ENCODE measurements at places on chromosomes 2 and 18. TPM values are rescaled to one million over a fixed set of nuclear protein-coding genes. Genes with fewer than 3 reads are reported as not detected.

The SPATA3 gene
- not detected for total RNA-seq

The MC2R gene
- total RNA-seq = not detected

The DSEL gene
- total RNA-seq = 7.3 TPM

The GCG gene
- total RNA-seq = not detected

The ANKRD36C gene
- 35.0 TPM for total RNA-seq

The POU3F3 gene
- 0.10 TPM for total RNA-seq

The RFX8 gene
- 0.32 TPM for total RNA-seq

The ZRANB3 gene
- total RNA-seq = 7.1 TPM

The STK17B gene
- total RNA-seq = 7.2 TPM

The SERPINB3 gene
- total RNA-seq = not detected

DNA sequence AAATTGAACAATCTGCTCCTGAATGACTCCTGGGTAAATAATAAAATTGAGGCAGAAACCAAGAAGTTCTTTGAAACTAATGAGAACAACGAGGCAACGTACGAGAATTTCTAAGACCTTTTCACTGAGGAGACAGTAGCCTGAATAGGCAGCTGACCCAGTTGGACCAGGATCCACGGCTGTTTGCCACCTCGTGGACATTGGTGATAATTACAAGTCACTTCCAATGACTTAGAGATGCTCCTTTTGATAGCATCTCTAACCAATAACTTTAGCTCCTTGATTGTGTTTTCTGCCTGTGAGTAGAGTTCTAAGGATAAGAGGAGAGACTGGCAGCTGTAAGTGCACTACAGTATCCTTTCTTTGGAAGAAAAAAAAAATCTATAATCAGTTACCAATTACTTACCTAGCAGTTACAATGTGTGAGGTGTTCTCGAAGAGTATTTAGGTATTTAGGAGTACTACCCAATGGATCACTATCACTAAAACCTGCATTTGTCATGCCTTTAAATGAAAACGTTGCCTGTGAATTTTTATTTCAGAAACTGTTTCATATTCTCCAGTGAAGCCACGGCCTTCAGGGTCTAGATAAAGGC lies 31.3 kb upstream of the CNTNAP5 start:
- DNase-seq = no peak

DNA sequence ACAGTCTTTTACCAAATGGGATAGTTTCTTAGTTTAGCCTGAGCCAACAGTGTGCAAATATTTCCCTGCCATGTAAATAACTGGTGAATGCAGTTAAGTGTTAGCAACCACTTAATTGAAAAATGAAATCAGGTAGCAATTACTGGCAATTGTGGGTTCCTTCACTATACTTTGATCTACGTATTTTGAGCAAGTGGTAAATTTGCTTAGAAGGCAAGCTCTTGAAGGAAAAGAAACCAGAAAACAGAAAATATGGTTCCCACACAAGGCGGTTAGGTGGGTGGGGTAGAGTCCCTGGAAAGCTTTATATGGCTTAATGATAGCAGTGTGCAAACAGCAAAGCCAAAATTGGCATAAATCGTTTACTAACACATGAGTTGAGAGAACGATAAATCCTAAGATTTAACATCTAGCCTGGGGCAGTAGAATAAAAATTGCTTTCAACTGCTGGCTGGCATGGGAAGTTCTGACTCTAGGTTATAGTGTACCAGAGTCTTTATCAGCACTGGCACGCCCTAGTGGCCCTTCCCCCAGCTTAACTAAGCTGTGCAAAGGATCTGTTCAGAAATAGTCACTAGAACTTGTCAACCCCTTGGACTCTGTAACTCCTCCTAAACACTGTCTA lies 17.0 kb downstream of the SLC9A2 start:
- no peak for DNase-seq

GRCh38 chr2:126858013-126858412 lies 40.7 kb upstream of the TEX51 start:
- DNase-seq = no peak

DNA sequence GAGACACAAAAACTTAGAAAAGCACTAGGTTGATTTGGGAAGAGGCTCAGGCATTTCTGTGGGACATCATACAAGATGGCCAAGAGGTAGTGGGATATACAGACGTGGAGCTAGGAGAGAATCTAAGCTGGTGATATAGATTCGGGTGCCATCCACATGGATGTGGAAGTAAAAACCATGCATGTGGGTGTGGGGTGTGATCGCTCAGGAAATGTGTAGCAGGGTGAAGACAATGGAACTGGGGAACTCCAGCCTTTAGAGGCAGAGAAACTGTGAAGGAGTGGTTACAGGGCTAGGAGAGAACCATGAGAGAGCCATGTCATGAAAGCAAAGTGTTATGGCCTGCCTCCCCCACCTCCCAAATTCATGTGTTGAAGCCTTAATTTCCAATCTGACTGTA lies 43.0 kb upstream of the CTLA4 start:
- no peak for DNase-seq

DNA sequence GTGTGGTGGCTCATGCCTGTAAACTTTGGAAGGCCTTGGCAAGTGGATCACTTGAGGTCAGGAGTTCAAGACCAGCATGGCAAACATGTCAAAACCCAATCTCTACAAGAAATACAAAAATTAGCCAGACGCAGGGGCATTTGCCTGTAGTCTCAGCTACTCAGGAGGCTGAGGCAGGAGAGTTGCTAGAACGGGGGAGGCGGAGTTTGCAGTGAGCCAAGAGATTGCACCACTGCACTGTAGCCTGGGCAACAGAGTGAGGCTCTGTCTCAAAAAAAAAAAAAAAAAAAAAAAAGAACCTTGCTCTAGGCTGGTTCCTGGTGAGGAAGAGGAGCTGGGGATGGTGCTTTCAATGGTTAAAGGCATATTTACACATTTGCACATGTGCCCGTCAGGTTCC lies 129.4 kb downstream of the LYPD6B start:
- DNase-seq = no peak

DNA sequence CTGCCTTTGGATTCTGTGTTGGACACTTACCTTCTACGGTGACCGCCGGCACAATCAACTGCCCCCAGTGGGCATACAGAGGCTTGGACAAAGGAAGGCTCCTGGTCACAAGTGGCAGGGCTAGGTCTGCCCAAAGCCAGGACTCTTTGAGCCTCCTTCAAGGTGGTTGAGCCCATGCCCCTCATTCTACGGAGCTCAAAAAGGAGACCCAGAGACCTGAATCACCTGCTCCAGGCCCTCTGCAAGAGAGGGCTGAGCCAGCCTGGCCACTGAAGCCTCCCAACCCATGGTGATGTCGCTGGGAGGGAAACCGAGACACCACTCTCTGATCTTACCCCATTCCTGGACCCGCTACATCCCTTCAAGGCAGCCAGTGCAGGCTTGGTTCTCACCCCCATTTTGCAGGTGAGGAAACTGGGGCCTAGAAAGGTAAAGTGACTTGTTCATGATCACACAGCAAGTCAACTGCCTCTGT lies 87.9 kb downstream of the INHBB start:
- DNase-seq = no peak

DNA sequence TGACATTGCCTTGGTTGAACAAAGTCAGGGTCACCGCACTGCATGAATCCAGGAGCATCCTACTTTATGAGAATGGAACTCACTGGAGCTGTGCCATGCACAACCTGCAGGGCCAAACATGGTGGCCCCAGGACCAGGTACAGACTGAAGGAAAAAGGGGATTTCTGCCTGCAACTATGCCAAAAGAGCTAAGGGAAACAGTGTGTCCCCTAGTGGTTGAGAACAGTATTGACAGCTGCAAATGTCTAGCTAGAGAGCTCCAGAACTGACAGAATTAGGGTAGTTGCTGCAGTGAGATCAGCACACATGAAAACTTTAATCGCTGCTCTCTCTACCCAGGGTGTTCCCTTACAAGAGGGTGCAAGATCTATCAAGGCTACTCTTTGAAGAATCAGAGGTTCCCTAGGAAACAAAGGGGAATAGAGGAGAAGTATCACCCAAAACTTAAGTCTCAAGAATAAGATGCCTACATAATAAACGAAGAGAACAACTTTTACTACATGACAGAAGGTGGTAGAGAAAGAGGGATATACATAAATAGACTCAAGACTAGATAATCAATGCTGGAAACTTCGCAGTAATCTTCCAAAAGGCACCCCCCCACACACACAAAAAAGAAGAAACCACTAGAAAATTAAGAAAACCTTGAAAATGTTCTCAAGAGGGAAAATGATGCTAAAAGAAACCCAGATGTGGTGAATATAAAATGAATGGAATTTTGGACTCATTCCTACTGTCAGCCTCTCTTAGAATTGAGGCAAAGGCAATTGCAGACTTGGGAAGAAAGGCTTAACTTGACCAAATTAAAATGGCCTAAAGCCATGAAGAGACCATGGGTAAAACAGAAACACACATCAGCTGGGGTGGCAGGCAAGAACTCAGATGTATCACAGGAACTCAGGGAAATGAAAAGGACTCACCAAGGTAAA lies 43.6 kb upstream of the IHH start:
- DNase-seq = no peak

DNA sequence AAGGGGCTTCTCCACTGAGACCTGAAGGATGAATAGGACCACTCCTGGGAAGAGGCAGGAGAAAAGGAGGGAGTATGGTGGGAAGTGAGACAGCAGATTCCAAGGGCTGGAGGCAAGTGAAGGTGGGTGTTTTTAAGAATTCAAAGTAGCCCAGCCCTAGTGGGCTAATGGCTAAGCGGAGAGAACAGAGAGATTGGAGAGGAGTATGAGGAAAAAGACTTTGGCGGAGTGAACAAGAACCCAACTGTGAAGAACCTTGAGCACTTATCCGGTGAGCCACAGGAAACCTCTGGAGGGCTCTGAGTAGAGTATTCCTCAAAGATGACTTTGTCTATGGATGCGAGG lies 142.6 kb downstream of the COPS8 start:
- no peak for DNase-seq

DNA sequence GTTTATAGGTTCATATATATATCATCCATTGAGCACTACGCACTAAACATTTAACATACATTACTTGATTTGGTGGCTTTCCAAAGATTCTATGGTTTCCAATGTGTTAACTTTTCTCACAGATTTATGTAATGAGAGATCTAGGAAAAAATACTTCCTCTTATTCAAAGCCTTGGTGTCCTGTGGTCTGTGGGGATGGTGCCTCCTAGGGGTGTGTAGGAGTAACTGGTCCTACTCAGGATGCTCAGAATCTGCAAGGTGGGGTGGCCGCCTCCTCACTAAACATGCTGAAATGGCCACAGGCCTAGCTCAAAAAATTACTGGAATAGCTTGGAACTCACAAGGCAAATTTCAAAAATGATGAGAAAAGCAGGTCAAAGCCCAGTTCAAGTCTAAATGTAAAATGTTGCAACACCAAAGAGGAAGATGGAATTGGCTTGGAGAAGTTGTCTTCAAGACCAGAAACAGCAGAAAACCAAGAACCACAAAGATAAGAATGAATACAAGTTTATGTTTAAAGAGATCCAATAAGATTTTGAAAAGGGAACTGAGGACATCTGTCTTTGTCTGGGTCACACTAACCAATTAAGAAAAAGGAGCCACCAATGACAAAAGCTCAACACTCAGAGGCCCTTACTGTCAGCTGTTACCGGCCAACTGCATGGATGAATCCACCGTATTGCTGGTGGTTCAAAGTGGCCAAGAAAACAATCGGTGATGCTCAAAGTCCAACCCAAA lies 11.5 kb downstream of the GPR55 start:
- DNase-seq = no peak

DNA sequence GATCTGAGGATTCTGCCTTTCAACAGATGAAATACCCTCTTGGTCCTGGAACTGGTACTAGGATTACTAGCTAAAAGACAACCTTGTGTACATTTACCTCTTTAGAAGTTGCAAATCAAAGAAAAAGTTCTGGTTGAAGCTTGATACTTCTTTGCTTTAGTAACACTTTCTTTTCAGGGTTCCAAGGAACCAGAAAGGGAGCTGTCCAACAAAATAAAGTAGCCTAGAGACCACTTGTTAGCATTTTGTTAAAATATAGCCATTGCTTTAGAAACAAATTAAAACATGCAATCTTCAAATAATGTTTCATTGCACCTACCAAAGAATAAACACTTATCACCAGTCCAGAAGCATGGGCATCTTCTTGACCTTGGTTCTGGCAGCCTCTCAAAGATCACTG lies 117.9 kb upstream of the MAP3K20 start:
- DNase-seq = no peak

DNA sequence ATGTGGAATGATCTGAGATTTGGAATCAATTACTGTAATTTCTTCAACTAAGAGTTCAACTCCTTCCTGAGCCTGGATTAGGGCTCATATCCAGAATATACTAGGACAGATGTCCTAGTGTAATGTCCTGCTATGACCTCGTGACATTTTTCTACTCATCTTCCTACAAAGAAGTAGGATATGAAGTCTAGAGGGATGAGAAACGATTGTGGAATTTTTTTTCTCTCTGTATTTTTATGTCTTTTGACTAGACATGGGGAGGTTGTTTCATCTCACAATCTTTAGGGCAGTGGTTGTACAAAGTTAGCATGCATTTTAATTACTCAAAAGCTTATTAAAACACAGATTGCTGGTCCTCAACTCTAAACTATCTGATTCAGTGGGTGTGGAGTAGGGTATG lies 203.0 kb downstream of the PARD3B start:
- no peak for DNase-seq

- no peak for DNase-seq
Observed at GRCh38 chr2:240727439-240727838, 35.8 kb downstream of the AQP12A start.

DNA sequence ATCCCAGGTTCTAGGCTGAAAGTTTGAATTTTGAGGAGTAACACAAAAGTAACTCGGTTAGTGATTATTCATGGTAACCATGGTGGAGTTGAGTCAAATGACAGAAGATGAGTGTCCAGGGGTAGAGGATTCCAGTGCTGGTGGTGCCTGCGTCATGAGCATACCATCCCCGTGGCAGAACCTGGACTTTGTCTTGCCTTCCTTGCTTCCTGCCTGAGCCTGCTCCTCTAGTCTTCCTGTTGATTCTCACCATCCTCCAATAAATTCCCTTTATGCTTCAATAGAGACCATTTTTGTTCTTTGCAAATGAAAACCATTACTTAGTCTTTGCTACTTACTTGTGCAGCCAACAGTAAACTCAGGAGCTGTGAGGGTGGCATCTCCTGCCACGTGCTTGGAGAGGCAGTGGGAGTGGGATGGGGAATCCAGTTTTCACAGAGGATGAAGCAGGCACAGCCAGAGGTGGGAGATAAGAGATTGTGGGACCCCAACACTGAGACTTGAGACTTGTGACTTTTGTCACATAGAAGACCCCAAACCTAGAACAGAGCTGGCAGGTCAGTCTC lies 4.1 kb upstream of the YES1 start:
- DNase-seq = no peak

DNA sequence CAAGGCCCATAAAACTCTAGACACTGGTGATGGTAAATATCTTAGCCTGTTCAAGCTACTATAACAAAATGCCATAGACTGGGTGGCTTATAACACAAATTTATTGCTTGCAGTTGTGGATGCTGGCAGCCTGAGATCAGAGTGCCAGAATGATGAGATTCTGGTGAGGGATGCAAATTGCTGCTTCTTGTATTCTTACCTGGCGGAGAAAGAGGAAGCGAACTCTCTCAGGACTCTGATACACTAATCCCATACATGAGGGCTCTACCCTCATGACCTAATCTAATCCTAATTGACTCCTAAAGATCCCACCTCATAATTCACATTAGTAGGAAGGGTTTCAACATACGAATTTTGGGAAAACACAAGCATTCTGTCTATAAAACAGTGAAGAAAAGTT lies 4.6 kb upstream of the IER3IP1 start:
- DNase-seq = no peak

GRCh38 chr2:58899692-58900091 lies 658.6 kb upstream of the FANCL start:
- DNase-seq = no peak

GRCh38 chr2:152500772-152501171 lies 165.8 kb downstream of the FMNL2 start:
- no peak for DNase-seq

- DNase-seq = no peak
Observed at GRCh38 chr2:215751911-215752272, 261.5 kb downstream of the MREG start.

All from ovary (tissue), 10 donors.